NCI-H1930 (cell line): ENCODE measurements at places on chromosomes 5 and 9.

DNA sequence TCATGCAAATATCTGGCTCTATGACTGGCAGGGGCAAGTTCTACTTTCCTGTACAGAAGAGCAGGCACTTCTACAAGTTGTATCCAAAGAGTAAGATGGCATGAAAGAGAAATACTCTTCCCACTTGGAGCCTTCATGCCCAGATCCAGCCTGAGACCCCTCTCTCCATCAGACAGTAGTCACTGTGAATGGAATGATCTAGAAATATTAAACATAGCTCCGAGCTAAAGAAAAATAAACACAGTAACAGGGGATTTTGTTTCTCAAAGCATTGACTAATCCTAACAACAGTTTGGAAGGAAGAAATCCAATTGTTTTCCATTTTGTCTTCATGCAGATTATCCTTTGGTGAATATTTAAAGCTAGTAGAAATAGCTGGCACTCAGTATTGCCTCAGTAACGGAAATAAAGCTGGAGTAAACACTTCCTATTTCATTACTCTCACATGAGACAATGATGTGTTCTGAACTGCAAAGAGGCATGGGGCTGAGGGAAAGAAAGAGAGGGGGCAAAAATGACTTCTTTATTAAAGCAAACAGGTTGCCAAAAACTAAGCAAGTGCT lies 100.0 kb downstream of the SEMA5A start:
- no peak for DNase-seq

- peak; percentile 51 for DNase-seq
These were observed 5.9 kb upstream of the CFAP90 start for GRCh38 chr5:7856855-7857254.

DNA sequence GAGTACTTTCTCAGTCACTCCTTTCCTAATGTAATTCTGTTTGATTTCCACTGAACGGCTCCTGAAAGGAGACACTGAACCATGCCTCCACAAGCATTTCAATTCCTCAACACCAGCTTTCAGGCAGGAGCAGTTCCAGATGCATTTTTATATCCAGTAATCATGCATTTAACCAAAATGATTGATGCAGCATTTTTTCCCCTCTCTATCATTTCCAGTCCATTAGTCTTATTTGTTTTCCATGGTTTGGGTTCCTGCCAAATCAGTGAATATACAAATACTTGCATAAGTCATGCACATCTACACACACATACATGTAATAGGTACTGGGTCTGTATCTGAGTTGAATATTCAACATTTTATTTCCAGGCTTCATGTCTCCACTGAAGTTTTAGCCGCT lies 122.7 kb downstream of the GRIA1 start:
- DNase-seq = no peak

DNA sequence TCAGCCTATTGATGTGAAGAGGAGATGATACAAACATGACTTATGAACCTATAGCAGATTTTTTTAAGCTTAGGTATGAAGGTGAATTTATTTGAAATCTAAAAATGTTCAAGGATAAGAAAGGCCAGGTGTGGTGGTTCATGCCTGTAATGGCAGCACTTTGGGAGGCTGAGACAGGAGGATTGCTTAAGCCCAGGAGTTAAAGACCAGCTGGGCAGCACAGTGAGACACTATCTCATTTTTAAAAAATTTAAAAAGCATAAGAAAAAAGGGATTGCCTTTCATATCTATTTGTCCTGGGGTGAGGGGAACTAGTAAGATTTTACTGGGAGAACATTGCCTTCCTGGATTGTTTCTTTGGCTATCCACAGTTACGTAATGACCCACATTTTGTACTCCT lies 40.8 kb upstream of the SRP19 start:
- no peak for DNase-seq

DNA sequence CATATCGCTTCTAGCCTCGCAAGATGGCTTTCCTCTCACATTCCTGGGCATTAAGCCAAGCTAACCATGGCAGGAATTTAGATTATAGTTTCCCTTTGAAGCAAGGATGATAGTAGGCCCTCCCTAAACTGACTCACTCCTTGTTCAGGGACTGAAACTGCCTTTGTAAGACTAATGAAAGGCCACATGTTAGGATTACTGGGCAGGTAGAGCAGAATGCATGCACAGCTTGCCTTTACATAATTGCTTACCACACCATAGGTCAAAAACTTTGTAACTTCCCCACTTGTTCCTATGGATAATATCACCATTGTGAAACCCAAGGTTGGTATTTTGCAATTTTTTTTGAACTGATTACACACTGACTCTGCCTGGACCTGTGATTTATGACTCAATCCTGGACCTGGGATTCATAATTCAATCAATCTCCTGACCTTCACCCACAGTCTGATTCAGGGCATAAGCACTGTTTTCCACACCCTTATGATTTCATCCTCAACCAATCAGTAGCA lies 41.0 kb upstream of the PRDM9 start:
- DNase-seq = no peak

- DNase-seq = no peak
These were observed 12.3 kb downstream of the ACTBL2 start for GRCh38 chr5:57470339-57470738.

GRCh38 chr5:137619191-137619870 lies 116.6 kb downstream of the KLHL3 start:
- DNase-seq = no peak

DNA sequence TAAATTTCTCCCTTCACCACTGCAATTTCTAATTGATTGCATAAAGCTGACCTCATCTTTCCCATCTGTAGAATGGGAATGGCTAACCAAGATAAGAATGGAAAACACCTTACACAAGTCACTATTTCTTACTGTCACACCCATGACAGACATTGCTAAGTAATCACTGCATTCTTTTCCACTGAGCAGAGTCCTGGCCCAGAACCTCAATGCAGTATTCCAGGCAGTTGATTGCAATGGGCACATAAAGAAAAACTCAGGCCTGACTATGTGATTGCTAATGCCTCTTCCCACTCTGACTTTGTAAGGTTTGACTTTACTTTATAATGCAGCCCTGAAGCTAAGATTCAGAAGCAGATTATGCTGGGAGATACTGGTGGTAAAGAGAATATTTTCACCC lies 29.3 kb downstream of the TRIM32 start:
- DNase-seq = no peak

DNA sequence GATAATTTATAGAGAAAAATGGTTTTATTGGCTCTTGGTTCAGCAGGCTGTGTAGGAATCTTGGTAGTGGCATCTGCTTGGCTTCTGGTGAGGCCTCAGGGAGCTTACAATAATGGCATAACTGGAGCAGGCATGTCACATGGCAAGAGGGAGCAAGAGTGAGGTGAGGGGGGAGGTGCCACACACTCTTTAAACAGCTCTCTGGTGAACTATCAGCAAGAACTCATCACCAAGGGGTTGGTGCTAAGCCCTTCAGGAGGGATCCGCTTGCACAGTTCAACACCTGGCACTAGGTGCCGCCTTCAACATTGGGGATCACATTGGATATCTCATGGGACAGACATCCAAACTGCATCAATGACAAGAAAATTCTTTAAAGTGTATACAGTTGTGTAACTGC lies 10.5 kb downstream of the GPBP1 start:
- DNase-seq = no peak

GRCh38 chr9:132970324-132971062 lies 8.0 kb upstream of the GFI1B start:
- DNase-seq = no peak

DNA sequence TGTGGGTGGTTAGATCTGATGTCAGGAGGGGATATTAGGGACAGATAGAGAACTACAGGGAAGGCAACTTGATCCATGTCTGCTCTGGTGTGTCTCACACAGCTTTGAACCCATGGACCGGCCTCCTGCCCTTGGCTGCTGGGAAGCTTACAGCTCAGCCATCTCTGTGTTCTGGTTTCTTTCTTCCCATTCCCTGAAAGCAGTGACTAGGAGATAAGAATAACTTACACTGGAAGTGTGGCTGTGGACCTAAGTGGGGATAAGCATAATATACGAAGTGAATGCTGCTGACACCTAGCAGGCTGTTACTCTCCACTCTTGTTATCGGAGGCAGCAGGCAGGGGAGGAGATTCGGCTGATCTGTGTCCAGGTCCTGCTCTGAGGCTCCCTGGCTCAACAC lies 282.3 kb upstream of the TUT7 start:
- no peak for DNase-seq

- no peak for DNase-seq
These were observed 55.5 kb downstream of the ROR2 start for GRCh38 chr9:91894536-91894935.

- DNase-seq = no peak
These were observed 144.5 kb upstream of the GDNF start for GRCh38 chr5:37984300-37984699.

- no peak for DNase-seq
These were observed 65.8 kb downstream of the SETX start for GRCh38 chr9:132288966-132289365.

DNA sequence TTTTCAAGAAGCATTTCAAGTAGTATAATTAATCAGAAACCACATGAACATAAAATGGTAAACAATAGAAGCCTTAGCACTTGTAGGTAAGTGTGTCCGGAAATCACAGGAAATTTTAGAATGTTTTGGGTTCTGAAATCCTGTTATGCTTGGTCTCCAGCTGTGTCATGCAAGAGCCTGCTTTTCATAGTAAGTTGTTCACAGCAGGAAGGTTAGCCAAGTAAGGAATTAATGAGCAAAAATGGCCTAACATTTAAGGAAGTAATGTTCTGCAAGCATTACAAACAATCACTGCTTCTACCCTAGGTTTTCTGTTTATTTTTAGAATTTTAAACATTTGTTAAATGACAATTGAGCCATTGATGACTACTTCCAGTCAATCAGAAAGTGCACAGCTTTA lies 669.5 kb downstream of the SLCO4C1 start:
- no peak for DNase-seq

GRCh38 chr5:168570490-168571328 lies 8.5 kb downstream of the PANK3 start:
- no peak for DNase-seq

DNA sequence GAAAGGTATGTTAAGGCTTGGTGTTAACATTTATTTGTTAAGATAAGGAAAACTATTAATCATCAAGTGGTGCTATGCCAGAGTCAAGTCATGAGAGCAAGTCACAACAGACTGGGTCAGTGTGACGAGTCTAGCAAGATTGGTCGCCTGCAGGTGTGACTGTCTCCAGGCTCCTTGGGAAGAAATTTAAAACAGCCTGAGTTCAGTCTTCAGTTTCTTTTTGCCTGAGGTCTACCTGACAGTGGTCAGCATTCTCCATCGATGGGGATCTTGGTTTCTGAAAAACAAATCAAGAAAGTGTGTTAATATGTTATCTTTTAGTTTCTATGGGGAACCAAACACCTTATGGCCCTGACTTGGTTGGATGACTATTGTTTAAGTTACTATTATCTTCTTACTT lies 56.3 kb downstream of the CETN3 start:
- no peak for DNase-seq

DNA sequence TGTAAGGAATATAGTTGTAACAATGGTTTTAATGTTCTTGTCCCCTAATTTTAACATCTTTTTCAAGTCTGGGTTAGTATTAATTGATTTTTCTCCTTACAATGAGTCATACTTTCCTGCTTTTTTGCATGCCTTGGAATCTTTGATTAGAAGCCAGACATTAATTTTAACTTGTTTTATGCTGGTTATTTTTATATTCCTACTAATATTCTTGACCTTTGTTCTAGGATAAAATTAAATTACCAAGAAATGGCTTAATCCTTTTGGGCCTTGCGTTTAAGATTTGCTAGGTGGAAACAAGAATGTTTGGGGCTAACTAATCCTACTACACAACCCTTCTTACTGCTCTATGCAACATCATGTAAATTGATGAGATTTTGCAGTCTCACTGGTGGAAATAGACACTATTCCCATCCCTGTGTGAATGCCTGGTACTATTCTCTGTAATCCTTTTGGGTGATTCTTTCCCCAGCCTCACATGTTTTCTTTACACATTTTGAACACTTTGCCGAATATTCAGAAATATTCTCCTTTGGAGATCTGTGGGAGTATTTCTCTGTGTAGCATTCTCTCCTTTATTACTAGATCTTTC lies 47.2 kb downstream of the ZCCHC7 start:
- no peak for DNase-seq

- DNase-seq = no peak
These were observed 1014.6 kb downstream of the DTWD2 start for GRCh38 chr5:117973785-117974184.

DNA sequence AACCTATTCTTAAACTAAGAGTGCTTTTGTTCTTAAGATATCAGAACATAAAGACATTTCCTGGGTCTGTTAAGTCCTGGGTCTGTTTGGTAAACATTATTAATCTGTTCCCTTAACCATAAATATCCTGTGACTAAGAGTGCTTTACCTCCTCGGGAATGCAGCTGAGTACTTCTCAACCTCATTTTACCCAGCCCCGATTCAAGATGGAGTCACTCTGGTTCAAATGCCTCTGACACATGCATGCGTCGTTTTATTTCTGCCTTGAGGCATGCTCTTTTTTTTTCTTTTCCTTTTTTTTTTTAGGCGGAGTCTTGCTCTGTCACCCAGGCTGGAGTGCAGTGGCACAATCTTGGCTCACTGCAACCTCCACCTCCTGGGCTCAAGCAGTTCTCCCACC lies 39.8 kb upstream of the FBXL17 start:
- no peak for DNase-seq

DNA sequence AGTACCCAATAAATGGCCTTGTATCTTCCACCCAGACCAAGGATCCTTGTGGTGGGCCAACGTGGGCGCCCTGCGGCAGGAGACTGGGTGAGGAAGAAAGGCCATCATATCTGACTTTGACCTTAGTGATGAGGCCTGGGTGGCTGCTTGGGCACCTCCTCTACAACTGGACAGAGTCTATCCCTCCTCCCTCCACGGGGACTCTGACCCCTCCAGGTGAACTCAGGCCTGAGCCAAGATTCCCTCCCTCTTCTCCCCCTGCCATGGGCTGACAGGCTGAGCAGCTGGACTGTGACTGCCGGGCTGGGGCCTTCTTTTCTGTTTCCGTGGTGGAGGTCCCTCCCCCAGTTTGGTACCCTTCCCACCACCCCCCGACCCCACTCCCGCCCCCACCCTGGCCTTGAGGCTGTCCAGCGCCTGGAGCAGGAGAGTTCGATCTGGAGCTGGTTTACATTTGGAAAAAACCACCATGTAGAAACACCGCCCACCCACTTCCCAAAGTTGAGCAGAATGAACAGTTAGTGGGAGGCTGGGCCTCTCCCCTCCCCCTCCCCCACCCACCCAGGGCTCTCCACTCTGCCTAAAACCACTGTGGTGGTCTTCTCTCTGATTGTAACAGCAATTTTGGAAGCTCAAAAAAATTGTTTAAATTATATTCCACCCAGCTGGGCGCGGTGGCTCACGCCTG lies 1.2 kb upstream of the PHYHD1 start:
- no peak for DNase-seq
